ENCODE measurements at places on chromosomes 1 and 21. TPM values are rescaled to one million over a fixed set of nuclear protein-coding genes. Genes with fewer than 3 reads are reported as not detected.

LIN28A gene
- not detected for total RNA-seq

DNA sequence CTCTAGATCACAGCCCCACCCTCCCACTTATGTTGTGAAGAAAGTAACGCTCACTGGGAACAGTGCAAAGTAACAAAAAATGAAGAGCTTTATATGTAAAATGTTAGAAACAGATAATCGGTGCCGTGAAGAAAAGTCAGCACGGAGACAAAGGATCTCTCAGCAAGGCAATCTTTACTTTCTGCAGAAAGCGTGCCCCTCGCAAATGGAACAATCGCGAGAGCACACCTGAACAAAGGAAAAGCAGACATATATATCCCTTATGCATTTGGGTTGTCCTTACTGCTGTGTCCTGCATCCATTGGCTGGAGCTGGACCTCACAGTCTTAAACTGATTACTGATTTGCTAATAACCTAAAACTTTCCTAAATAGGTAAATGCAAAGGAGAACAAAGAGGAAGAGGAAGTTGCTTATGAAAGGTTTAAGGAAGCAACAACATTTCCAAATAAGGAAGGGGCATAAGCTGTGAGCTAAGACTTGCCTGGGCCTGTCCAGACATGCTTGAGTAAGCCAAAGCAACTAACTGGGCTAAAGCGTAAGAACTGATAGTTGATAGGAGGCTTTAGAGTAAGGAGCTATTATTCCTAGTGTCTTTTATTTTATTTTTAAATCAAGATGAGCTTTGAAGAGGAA lies 89.7 kb downstream of the GTF2B start:
- no peak for DNase-seq

SPATA21 gene
- not detected for total RNA-seq

DNA sequence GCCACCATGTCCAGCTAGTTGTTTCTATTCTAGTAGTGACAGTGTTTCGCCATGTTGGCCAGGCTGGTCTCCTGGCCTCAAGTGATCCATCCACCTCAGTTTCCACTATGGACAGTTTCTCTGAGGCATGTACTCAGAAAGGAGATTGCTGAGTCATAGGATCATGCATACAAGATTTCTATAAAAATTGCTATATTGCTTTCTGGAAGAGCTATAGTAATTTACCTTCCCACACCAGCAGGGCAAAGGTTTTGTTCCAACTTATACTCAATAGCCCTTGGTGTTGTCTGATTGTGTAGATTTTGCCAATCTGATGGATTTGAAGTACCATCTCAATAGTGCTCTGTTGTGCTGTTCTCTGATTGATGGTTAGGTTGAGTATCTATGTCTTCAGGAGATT lies 15.6 kb upstream of the ATP1A1 start:
- no peak for DNase-seq

DNA sequence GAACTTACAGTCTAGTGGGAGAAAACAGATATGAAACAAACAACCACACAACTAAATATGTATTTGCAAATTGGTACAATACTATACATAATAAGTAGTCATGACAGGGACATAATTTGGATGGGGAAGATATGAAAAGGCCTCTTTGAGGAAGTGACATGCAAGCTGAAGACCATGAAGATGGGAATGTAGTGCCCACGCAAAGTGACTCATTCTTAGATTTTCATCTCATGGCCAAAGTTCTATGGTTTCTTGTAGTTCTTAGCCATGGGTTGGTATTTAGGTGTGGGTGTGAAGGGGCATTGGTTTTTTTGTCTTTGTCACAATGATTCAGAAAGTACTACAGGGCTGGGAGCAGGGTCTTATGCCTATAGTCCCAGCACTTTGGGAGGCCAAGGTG lies 105.4 kb upstream of the FAM78B start:
- no peak for DNase-seq

ANKRD65 gene
- 2.2 TPM for total RNA-seq

IVL gene
- not detected for total RNA-seq

PTCH2 gene
- 0.24 TPM for total RNA-seq

- no peak for DNase-seq
Measured at GRCh38 chr1:218371927-218372672, 27.0 kb downstream of the TGFB2 start.

DNA sequence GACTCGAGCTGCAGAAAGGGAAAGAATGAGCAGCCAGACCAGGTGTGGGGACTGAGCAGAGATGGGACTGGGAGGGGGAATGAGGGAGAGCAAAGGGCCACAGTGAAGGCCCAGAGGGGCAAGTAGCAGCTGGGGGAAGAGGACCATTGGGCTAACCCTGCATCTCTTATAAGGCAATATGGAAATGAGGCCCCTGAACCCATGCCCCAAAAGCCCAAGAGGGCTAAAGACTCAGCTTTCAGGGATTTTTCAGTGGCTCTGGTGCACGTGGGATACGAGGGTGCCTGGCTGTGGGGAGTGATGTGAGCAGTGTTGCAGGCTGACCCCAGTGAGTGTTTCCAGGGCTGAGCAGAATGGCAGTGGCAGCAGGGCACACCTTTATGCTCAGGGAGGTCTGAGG lies 496 bp upstream of the TNNI1 start:
- DNase-seq: no peak

DUSP23 gene
- 58.8 TPM for total RNA-seq

DNA sequence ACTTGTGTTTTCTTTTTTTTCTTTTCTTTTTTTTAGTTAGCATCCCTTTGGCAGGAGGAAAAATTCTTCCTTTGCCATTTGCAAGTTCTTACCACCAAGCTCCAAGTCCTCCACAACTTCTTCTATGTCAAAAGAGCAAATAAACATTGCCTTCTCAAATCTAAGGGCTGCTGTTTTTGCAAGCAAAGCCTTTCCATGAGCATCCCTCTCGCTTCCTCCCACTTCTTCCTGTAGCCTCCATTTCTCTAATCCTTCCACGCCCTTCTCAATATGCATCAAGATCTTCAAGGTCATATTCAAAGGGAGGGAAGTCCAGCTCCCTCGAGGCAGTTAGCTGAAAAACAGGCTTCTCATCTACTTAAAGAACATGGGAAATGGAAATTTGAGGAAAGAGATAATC lies 147.1 kb downstream of the ADSS2 start:
- peak; percentile 18 for DNase-seq

- DNase-seq: no peak
Measured at GRCh38 chr1:116092752-116093489, 18.3 kb upstream of the MAB21L3 start.

DNA sequence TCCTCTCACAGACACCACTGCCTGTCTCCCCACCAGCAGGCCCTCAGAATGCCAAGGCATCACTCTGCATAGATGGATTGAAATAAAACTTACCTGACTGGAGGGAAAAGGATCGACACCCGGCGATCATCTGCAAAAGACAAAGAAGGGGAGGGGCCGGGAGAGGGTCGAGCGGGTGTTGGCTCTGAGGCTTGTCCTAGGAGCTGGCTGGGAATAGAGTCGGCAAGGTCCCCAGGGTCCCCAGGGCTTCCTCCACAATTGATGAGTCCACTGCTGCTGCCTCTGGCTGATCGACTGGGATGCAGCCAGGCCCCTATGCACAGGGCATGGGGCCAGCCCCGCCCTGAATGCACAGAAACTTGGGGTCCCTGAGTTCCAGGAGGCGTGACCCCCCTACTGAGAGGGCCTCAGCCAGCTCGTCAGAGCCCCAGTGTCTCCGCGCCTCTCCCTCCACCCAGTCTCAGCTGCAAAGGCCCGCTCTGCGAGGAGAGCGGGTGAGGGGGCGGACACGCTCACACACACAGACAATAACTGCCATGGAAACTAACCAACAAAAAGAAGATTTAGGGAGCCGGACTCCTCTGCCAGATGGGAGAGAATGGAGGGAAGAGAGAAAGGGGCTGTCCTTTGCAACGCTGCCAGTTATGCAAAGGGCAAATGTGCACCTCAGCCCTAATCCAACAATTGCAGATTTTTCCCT lies at the start of gene KLHDC8A:
Gene KLHDC8A (minus strand): TSS at position 483 of the 700 bp plus-strand sequence. CDS start 13,318 bp downstream, outside the sequence.
- DNase-seq: no peak

TMEM125 gene
- total RNA-seq: 0.70 TPM

- DNase-seq: no peak
Measured at GRCh38 chr1:8597455-8597854, 220.0 kb downstream of the RERE start.

DNA sequence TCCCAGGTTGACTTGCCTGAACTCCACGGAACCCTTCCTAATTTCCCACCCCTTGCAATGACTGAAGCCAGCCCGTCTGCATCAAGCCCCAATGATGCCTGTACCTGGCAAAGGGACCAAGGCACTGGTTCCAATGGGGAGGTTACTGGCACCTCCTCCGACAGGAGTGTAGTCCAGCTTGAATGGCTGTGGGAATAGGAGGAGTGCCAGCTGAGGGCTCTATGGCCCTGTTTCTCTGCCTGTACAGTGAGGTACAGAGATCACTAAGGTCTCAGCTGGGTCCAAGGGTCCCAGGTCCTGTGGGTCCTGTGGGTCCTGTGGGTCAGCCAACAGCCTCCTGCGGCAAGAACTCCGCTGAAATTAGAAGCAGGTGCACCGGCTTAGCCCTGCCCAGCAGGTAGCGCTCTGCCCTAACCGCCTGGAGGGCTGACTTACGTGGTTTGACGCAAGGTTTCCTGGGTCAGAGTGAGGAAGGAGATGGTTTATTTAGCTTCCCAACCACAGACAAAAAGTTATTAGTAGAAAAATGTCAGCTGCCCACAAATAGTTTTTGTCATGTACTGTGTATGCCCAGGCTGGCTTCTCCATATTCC lies 9.9 kb upstream of the SPRR4 start:
- no peak for DNase-seq

DNA sequence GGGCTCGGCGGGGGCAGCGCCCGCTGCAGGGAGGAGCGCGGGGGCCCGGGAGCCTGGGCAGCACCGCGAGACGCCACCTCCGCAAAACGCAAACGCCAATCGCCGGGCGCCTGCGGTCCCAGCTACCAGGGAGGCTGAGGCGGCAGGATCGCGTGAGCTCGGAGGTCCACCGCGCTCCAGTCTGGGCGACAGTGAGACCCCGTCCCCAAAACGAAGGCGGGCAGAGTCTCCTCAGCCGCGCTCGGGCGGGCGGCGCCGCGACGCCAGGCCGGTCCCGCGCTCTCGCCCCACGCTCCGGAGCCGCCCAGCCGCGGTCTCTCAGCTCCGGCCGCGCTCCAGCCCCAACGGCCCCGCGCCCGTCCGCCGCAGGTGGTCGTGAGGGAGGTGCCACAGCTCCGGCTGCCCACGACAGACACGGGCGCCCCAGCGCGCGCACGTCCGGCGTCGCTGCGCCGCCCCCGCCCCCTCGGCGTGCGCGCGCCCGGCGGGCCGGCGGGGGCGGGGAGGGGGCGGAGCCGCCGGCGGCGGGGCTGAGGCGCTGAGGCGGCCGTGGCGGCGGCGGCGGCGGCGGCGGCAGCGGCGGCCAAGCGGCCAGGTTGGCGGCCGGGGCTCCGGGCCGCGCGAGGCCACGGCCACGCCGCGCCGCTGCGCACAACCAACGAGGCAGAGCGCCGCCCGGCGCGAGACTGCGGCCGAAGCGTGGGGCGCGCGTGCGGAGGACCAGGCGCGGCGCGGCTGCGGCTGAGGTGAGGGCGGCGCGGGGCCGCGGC lies at the start of gene ADARB1:
Gene ADARB1 (plus strand): TSS at position 533 of the 770 bp plus-strand sequence. CDS start 97,077 bp downstream, outside the sequence.
- DNase-seq: no peak
